Stimulated activated CD4-positive, alpha-beta T cell treated with anti-CD3 and anti-CD28 coated beads, Interleukin-12 subunit alpha, Interleukin-12 subunit beta, amount 100 ng/mL, for 48 hours (primary cell): ENCODE measurements at places on chromosomes 1 and 21.

- no peak for DNase-seq
Observed at GRCh38 chr1:46181343-46182260, 5.3 kb upstream of the P3R3URF start.

DNA sequence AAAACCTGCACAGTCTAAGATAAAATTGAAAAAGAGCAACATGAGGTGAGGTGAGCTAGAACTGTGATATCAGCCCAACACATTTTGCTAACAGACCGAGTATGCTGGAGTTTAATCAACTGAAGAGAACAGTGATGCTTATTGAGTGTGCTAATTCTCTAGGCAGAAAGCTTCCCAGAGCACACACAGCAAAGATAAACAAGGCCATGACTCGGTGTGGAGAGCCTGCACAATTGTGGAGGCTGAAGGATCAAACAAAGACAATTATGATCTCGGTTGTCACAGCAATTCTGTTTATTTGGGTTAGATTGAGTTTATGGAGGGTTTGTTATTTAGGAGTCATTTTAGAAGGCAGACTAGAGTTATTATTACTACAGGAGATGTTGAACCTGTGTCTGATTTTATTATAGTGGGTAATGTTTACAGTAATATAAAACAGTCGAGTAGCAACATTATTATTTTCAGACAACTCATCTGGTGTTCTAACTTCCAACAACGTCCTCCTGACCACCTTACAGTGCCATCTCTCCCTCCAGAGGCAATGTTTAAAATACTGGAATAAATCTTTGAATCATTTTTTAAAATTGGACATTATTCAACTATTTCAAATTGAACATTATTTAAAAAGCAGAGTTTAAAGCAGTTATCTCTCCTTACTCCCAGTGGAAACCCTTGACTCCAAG lies 40.2 kb downstream of the DPT start:
- DNase-seq: no peak

- DNase-seq: no peak
Observed at GRCh38 chr1:165112260-165112659, 244.3 kb downstream of the LMX1A start.

- no peak for DNase-seq
Observed at GRCh38 chr1:167562702-167563101, 9.1 kb upstream of the CREG1 start.

GRCh38 chr1:68827261-68827660 lies 330.4 kb upstream of the DEPDC1 start:
- DNase-seq: no peak

GRCh38 chr1:232476538-232476950 lies 153.4 kb downstream of the SIPA1L2 start:
- DNase-seq: no peak
